Stimulated activated CD4-positive, alpha-beta T cell treated with anti-CD3 and anti-CD28 coated beads, Interleukin-2, amount 100 ng/mL, for 24 hours (primary cell): ENCODE measurements at places on chromosomes 1 and 21.

DNA sequence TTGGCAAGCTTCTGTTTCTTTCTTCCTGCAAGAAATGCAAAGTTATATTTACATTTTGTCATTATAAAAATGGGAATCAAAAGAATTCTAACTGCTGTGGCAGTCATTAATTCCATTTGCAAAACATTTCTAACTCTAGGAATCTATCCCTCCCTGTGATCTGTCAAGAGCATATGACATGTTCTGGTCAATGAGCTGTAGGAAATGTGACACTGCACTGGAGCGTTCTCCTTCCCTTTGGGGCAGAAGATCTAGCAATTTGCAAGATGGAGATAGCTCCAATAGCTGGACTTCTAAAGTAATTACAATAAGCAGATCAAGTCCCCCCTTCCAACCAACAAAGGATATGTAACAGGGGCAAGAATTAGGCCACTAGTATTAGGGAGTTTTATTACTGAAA, 6.3 kb downstream of the TOMM20 start:
- DNase-seq, result no peak

DNA sequence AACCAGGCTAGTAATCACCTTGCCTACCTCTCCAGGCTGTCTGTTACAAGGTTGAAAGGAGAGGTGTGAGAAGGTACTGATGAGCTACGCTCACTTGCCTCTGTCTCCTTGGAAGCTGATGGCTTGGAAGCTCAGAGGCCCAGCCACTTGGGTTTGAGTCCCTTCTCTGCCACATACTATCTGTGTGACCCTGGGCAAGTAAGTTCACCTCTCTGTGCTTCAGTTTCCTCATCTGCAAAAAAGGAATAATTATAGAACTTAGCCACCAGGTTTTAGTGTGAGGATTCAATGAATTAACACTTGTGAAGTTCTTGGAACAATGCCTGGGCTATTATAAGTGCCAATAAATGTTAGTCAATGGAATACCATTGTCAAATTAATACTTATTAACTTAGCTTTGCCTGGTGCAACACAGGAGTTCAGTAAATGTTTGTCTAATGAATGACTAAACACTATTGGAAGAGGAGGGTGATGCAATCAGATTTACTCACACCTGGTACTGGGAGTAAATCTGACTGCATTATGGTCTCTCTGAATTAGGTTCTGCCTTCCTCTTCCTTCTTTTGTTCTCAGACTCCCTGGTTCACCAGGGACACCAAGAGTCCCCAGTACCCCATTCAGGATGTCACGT, 55.5 kb downstream of the TRABD2B start:
- no peak for DNase-seq

GRCh38 chr1:3065797-3066196, 3.2 kb upstream of the PRDM16 start:
- no peak for DNase-seq

DNA sequence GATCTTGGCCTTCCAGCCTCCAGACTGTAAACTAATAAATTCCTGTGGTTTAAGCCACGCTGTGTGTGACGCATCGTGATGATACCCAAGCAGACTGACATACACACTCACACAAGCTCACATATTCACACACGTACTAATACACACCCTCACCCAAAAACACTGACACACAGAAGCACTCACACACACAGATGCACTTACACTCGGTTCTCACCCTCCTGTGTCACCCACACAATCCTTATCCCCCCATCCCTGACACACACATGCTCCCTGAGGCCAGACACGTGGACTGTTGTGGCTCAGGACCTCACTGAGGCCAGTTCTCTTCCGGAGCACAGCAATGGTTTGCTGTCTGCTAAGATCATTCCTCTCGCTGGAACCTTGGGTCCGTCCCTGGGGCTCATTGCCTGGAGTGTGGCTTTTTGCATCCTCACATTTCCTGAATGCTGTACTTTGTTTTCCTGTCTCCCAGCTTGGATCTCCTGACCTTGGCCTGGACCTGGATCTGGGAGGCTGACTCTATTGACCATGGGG, 76.9 kb upstream of the LYST start:
- no peak for DNase-seq

DNA sequence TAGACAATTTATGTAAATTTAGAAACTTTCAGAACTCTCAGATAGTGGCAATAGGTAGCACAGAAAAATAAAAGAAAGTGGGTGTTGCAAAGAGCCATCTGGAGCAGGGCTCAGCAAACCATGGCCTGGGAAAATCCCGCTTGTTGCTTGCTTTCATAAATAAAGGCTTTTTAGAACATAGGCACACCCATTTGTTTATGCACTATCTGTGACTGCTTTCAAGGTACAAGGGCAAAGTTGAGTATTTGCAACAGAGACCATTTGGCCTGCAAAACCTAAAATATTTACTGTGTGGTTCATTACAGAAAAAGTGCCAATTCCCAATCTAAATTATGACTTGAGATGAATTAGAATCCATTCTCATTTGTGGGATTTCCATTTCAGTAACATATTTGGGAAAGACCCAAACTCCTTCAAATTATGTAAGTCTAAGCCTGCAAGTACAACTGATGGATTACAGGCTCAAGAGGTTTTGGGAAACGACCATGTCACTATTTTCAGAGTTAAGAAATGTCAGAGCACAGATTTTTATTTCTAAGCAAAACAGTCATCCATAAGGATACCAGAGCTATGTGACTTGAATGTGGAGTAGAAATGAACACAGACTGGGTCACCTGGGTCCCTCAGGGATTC, 43.5 kb upstream of the DPT start:
- no peak for DNase-seq

- no peak for DNase-seq
Measured at GRCh38 chr1:205766038-205766437, 9.2 kb downstream of the RAB29 start.
